ENCODE measurements at places on chromosomes 2 and 18.

GRCh38 chr2:33620-34019, 12.7 kb downstream of the FAM110C start:
- DNase-seq, result peak; percentile 17

GRCh38 chr18:27803957-27804356, 373.0 kb downstream of the CDH2 start:
- DNase-seq, result no peak

- DNase-seq, result no peak
Measured at GRCh38 chr2:193583638-193584400, 1389.1 kb upstream of the TMEFF2 start.

DNA sequence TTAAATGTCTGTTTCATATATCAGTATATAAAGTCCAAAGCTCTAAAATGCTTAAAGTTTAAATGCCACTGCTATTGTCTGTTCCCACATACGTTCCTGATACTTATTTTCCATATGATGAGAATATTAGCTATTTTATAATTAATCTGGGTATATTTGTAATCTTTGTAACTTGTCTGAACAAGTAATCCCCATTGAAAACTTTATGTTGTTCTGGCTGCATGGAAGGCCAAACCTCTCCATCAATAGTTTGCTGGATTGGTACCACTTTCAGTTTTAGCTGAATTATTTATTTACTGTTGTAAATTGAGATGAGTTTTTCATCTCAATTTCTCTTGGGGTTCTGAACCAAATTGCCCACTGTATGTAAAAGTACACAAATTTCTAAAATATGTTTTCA, 1.5 kb downstream of the MBD5 start:
- DNase-seq, result no peak

DNA sequence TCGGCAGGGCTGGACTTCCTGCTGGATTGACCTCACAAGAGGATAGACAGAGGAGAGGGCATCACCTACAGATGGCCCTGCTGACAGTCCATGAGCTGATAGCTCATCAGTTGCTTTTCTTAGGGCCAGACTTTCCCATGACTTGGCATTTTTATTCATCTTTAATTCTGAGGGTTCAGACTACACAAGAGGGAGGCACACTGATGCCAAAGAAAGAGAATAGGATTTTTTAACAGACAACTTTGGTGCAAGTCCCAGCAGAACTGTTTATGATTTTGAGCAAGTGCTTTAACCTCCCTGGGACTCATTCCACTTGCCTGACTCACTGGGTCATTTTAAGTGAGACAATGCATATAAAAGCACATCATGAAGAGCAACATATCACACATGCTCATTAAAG, 299.2 kb downstream of the INSIG2 start:
- no peak for DNase-seq

- DNase-seq, result no peak
Measured at GRCh38 chr18:26307161-26307773, 81.0 kb downstream of the TAF4B start.

DNA sequence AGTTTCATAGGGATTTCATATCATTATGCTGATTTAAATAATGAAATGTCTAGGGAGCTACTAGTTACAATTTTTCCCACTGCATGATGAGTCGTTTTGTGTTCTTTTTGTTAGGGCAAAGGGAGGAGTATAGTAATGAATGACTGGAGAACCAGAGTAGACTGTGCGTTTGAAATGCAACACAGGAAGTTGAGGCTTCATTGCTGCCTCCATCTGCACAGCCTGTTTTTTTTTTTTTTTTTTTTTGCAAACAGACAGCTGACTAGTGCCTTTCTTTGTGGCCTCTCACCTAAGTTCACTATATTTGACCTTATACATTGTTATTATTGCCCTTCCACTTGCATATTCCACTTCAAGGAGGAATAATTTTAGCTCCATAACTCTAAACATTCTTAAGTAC, 286.7 kb upstream of the LRRTM1 start:
- no peak for DNase-seq

GRCh38 chr18:21341141-21341540, 99.1 kb downstream of the GREB1L start:
- DNase-seq, result no peak

DNA sequence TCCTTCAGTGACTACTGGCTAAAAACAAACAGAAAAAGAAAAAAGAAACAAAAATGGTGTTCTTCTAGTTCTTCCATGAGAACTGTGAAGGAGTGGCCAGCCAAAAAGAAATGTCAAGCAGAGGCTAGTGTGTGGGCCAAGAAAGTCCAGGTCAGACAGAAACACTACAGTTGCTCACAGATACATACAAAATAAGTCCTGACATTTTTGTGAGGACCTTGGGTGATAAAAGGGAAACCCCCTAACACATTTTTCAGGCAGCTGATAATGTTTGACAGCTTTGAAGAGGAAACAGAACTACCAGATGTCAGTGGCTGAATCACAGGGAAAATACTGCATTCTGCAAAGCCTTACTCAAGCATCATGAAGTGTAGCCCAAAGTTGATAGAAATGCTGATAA, 28.1 kb downstream of the ARHGAP25 start:
- no peak for DNase-seq

- no peak for DNase-seq
Measured at GRCh38 chr2:190891889-190892288, 11.3 kb downstream of the GLS start.

- DNase-seq, result no peak
Measured at GRCh38 chr18:59784694-59785093, 87.5 kb upstream of the CCBE1 start.

DNA sequence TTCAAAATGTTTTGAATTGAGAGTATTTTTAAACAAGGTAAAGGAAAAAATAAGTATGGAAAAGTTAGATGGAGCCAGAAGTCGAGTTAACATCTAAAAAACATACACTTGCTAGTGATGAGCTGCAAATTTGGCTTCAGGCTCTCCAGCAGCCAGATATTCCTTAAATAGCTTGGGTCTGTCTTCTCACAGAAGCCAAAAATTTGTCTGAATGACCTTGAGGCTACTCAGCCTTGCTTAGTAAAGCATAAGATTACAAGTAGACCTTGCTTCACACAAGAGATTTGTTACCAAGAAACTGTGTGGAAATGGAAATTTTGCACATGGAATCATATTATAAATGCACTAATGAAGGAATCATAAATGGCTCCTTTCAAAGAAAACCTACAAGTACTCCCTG, 40.8 kb upstream of the GRB14 start:
- no peak for DNase-seq

DNA sequence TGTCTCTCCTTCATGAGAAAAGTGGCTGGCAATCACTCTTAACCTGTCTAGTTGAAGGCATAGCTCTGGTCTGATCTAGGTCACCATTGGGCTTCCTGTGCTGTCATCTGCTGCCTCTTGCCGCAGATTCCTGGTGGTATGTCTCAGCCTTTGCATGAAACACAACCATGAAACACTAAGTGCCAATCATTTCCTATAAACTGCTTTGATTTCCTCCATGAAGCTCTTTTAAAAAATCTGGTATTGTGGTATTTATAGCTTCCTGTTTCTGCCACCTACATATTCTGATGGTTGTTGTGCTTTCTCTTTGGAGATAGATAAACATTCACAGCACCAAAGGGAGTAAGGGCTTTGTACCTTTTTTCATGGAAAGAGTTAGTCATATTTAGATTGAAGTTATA, 120.0 kb upstream of the EPC2 start:
- peak; percentile 29 for DNase-seq

DNA sequence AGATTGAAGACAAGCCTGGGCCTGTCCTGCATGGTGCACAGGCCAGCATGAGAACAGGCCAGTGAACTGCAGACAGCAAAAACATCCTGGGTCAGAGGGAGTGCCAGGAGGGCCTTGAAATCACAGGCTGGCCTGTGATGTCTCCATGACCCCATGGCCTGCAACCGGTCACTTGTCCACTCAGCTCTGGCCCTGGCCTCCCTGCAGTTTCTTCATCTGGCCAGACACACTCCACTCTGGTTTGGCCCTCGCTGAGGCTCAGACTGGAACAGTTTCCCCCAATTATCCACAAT, 12.6 kb downstream of the CYRIA start:
- no peak for DNase-seq

GRCh38 chr2:29245742-29246382, 130.6 kb downstream of the CLIP4 start:
- no peak for DNase-seq

- no peak for DNase-seq
Measured at GRCh38 chr2:185700883-185701282, 37.7 kb upstream of the FSIP2 start.

GRCh38 chr2:170255971-170256370, 78.0 kb downstream of the MYO3B start:
- DNase-seq, result no peak

GRCh38 chr18:50924372-50924771, 43.5 kb upstream of the ELAC1 start:
- no peak for DNase-seq

- no peak for DNase-seq
Measured at GRCh38 chr2:32235315-32235714, 29.4 kb downstream of the NLRC4 start.

GRCh38 chr2:186554850-186555671, 34.8 kb upstream of the ITGAV start:
- no peak for DNase-seq

DNA sequence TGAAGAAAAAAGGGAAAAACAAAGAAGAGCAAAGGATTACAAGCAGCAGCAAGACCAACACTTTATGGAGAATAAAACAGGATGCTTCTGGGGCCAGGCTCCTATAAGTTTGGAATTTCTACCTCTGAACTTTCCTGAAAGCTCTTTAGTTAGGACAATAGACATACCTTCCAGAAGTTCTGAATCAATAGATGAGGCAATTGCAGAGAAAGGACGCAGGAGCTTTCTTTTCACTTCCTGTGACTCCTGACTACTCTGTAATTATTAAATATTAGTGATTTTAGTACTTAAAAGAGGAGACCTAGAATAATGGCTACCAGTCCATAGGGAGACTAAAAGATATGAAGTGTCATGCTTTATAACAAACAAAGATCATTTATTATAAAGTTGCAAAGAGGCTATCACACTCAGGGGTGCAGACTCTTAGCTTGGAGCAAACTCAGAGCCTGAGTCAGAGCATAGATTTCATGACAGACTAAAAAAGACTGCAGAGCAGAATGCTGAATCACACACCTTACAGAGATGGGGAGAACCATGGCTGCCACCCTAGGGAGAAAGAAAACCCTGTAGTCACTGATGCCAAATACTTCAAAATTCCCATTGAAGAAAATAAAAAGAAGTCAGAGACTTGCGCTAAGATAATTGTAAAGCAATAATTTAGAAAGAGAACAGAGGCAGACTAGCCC, 52.5 kb upstream of the FAM136A start:
- no peak for DNase-seq

GRCh38 chr18:53864770-53865169, 359.7 kb downstream of the MBD2 start:
- DNase-seq, result no peak

- DNase-seq, result no peak
Measured at GRCh38 chr2:134674687-134675086, 44.1 kb downstream of the TMEM163 start.

- no peak for DNase-seq
Measured at GRCh38 chr2:20212459-20212870, 12.5 kb downstream of the SDC1 start.

- no peak for DNase-seq
Measured at GRCh38 chr2:240991378-240992263, 6.8 kb upstream of the SNED1 start.

DNA sequence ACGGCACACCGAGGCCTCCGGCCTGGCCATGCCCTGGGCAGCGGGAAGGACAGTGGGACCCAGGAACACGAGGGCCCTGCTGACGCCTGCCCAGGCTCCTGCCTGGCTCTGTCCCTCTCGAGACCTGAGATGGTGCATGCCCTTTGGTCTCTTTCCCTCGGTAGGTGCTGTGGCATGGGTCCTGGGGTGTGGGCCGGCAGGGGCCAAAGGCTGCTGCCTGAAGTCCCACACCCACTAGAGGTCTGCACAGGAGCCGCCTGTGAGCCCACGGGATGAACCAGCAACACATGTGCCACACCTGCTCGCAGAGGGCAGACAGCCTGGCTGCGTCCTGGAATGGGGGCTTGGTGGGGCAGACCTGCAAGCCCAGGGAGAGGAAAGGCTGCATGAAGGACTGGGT, 73.3 kb downstream of the NDUFA10 start:
- no peak for DNase-seq

DNA sequence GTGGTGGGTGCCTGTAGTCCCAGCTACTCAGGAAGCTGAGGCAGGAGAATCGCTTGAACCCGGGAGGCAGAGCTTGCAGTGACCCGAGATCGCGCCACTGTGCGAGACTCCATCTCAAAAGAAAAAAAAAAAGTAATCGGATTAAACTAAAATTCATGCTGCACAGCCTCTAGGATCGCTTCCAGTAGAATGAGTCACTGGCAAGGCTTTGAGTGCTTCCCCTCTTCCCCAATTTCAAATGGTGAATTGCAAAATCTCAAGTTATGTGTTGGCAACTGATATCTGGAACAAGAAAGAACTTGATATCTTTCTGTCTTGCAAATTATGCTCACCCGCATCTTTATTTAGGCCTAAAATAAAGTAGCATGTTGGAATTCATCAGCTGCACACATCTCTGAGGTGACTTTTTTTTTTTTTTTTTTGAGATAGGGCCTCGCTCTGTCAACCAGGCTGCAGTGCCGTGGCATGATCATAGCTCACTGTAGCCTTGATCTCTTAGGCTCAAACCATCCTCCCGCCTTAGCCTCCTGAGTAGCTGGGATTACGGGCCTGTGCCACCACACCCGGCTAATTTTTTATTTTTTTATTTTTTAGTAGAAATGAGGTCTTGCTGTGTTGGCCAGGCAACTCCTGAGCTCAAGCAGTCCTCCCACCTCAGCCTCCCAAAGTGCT, 12.7 kb downstream of the TTC39C start:
- DNase-seq, result no peak

GRCh38 chr18:29439398-29439797, 1262.5 kb upstream of the CDH2 start:
- no peak for DNase-seq

- no peak for DNase-seq
Measured at GRCh38 chr18:7671105-7671504, 104.0 kb downstream of the PTPRM start.

DNA sequence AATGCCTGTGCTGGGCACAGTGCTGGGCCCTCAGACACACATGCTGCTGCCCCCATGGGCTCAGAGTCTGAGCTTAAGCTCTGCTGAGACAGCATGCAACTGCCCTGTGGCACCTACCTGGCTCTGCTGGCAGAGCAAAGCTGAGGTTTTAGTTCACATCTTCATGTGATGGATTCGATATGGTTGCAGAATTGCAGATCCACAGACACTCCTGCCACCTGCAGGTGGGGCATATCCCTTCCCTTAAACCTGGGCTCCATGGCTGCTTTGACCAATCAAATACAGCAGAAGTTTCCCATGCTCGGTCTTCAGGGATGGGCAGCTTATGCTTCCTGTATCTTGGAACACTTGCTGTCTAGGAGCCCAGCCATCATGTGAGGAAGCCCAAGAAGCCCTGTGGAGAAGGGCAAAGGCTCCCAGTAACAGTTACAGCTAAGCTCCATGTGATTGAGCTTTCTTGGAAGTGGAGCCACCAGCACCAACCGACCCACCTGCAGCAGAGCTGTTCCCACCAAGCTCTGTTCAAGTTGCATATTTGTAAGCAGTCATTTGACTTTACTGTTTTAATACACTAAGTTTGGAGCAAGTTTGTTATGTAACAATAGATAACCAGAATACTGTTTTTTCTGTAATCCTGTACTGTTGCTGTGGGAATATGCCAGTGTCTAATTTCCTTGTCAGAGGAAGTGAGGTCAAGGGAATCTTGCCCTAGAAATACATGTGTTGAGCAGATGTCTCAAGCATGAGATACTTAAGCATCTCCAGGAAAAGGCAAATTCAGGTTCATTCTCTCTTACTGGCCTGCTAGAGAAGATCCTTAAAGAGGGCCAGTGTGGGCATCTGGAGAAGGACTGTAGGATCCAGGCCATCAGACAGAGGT, 79.3 kb downstream of the SH3RF3 start:
- no peak for DNase-seq
